ENCODE measurements at places on chromosomes 4 and X.

DNA sequence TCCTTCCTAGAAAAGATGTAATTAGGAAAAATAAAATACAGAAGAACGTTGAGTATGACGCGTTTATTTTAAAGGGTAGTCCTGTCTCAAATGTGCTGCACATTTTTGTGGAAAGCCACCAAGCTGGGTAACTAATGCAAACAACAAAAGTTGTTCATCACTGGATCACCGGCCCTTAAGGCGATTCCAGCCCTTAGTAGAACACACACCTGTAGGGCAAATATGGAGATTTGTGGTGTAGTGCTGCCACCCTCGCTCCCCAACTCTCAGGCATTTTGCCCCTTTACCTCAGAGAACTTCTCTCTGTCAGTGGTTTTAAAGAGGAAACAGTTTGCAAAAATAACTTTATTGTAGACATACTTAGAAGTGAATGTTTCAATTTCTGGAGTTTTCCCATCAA, 1.9 kb downstream of the TBL1X start:
- H3K36me3 ChIP-seq = peaks cover 14% of the 10 kb centered on the region
- DNase-seq = no peak
- peak overlapping the region; percentile 63 for H3K4me3 ChIP-seq
- H3K27ac ChIP-seq = no peak overlapping the region

DNA sequence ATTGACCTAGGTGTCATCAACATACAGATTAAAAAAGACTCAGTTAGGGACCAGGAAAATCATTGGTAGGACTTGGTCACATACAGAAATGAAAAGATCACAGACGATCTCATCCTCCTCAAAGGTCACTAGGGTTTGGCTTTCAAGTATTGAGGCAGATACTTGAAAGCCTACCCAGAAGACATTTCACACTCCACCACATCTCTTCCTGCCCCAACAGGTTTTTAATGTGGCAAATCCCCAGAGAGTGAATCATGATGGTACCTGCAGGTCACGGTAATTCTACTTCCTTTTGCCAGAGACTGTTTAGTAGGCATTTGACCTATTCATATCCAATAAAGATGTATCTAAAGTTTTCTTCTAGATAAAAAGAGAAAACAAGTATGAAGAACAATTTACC, 44.1 kb downstream of the INPP4B start:
- H3K4me1 ChIP-seq = no peaks in the 10 kb centered on the region
- H3K36me3 ChIP-seq = no peaks in the 10 kb centered on the region
- H3K27me3 ChIP-seq = peaks cover 23% of the 10 kb centered on the region
- no peak overlapping the region for H3K27ac ChIP-seq

- peaks cover 35% of the 10 kb centered on the region for H3K27me3 ChIP-seq
- no peak for DNase-seq
- peaks cover 5% of the 10 kb centered on the region for H3K36me3 ChIP-seq
- no peak overlapping the region for H3K27ac ChIP-seq
These were observed 103.9 kb downstream of the MAML3 start for GRCh38 chr4:140049849-140050637.

DNA sequence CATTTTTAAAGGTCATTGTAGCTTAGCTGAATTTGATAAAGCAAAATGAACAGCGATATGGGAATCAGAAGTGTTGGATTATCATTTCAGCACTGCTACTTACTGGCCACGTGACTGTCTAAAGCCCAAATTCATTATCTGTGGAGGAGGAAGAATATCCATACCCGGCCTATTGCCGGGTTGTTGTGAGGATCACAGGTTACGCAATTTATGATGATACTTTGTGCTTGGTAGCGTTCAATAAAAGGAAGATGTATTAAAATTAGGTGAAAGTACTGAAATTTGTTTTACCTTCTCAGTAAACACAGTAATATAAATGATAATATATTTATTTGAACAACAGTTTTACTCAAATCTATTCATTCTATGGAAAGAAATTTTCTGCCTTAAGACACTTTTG, 1540.2 kb downstream of the ADGRL3 start:
- H3K27me3 ChIP-seq = no peaks in the 10 kb centered on the region
- no peak overlapping the region for H3K27ac ChIP-seq
- DNase-seq = no peak
- H3K4me1 ChIP-seq = no peaks in the 10 kb centered on the region

GRCh38 chr4:167424341-167425256, 190.3 kb upstream of the SPOCK3 start:
- no peak overlapping the region for H3K27ac ChIP-seq
- no peaks in the 10 kb centered on the region for H3K36me3 ChIP-seq
- H3K4me3 ChIP-seq = no peak overlapping the region
- no peak for DNase-seq
- H3K4me1 ChIP-seq = no peaks in the 10 kb centered on the region

DNA sequence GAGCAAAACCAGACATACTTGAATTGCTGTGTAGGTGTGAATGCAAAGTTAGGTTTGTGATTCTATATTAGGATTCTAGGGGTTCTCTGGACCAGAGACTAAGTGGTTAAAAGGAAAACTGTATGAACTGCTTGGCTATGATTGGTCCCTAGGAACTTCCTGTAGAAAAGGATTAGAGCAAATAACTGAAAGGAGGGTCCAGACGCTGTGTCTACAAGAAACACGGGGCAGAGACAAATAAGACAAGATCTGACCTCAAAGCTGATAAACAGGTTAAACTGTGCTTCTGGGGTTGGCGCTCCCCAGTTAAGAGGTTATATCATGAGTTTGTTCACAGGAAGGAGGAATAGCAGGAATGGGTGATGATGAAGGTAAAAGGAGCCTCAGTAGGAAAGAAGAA, 183.6 kb downstream of the MGST2 start:
- H3K4me1 ChIP-seq = no peaks in the 10 kb centered on the region
- DNase-seq = no peak
- H3K36me3 ChIP-seq = no peaks in the 10 kb centered on the region
- H3K4me3 ChIP-seq = no peak overlapping the region
- no peaks in the 10 kb centered on the region for H3K27me3 ChIP-seq
- H3K27ac ChIP-seq = no peak overlapping the region

GRCh38 chr4:155339588-155339987, 37.2 kb downstream of the MAP9 start:
- peaks cover 21% of the 10 kb centered on the region for H3K27me3 ChIP-seq
- no peaks in the 10 kb centered on the region for H3K4me1 ChIP-seq
- DNase-seq = no peak

- H3K4me3 ChIP-seq = no peak overlapping the region
- H3K36me3 ChIP-seq = peaks cover 7% of the 10 kb centered on the region
- peaks cover 16% of the 10 kb centered on the region for H3K4me1 ChIP-seq
- DNase-seq = no peak
- no peak overlapping the region for H3K27ac ChIP-seq
- no peaks in the 10 kb centered on the region for H3K27me3 ChIP-seq
These were observed 3.2 kb upstream of the AREG start for GRCh38 chr4:74441744-74442143.

DNA sequence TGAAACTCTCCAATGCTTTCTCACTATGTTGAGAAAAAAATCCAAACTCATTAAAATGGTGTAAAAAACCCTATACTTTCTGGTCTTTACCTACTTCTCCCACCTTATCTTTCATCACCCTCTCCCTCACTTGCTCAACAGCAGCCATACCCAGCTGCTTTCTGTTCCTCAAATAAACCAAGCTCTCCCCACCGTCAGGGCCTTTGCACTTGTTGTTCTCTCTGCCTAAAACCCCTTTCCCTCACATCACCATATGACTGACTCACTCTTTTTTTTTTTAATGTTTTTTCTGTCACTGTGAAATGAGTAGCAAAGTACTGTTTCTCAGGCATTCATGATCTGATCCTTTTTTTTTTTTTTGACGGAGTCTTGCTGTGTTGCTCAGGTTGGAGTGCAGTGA, 122.3 kb upstream of the TMEM164 start:
- H3K4me1 ChIP-seq = no peaks in the 10 kb centered on the region
- H3K36me3 ChIP-seq = no peaks in the 10 kb centered on the region
- H3K4me3 ChIP-seq = no peak overlapping the region
- peaks cover 7% of the 10 kb centered on the region for H3K27me3 ChIP-seq
- no peak for DNase-seq

DNA sequence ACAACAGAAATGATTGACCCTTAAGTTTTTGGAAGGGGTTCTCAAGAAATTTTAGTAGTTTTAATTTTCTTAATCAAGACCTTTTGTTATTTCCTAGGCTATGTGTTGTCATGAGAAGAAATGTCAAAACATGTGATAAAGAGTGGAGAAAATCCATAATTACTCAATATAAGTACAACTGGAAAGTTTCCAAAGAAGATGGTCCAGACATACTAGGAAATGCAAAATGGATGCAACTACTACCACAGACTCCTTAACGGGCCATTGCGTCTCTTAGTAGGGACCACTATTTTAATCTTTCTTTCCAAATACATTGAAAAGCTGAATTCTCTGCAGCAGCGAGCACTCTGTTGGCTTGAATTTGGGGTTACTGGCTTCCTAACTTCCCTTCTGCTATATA, 148.8 kb downstream of the NWD2 start:
- H3K27ac ChIP-seq = no peak overlapping the region
- DNase-seq = no peak
- H3K36me3 ChIP-seq = peaks cover 2% of the 10 kb centered on the region
- H3K4me1 ChIP-seq = no peaks in the 10 kb centered on the region
- H3K27me3 ChIP-seq = peaks cover 41% of the 10 kb centered on the region

DNA sequence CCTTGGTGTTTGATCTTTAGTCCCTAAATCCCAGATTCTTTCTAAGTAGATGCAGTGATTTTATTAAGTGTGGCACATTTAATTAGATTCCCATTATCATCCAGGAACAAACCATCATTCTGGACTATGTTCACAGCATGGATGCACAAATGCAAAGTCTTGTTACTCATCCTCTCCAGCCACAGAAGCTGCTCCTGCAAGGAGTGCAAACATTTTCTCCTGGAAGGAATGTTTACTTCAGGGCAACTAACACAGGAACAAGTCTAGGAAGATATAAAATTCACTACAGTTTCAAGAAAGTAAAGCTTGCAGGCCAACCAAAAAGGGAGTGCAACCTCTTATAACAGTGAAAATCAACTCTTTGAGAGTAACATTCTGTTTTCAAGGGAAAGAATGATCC, 106.0 kb downstream of the IQCM start:
- H3K27me3 ChIP-seq = no peaks in the 10 kb centered on the region
- H3K36me3 ChIP-seq = no peaks in the 10 kb centered on the region
- no peak for DNase-seq
- H3K27ac ChIP-seq = no peak overlapping the region

GRCh38 chrX:111376897-111377578, 35.0 kb downstream of the DCX start:
- H3K27ac ChIP-seq = no peak overlapping the region
- H3K4me3 ChIP-seq = no peak overlapping the region
- H3K36me3 ChIP-seq = no peaks in the 10 kb centered on the region
- DNase-seq = no peak

DNA sequence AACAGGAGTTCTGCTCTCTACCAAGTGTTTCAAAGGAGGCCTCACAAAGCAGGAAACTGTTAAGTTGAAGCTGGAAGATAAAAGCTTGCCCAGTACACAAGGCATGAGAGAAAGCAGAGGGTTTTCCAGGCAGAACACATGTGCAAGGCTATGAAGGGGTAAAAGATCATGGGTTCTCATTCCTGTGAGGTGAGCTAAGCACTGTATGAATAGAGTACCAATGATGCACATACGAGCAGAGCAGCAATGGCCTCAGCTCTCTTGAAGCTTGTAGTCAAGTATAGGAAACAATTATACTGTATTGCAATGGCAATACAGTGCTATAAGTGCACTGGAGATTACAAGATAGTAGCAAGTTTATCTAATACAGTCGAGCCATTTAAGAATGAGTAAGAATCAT, 18.0 kb downstream of the TTC29 start:
- peaks cover 2% of the 10 kb centered on the region for H3K36me3 ChIP-seq
- no peak for DNase-seq
- H3K27me3 ChIP-seq = peaks cover 20% of the 10 kb centered on the region
- no peaks in the 10 kb centered on the region for H3K4me1 ChIP-seq

- no peaks in the 10 kb centered on the region for H3K4me1 ChIP-seq
- DNase-seq = no peak
- no peaks in the 10 kb centered on the region for H3K27me3 ChIP-seq
- no peak overlapping the region for H3K27ac ChIP-seq
These were observed 205.0 kb upstream of the TET2 start for GRCh38 chr4:104941661-104942062.

DNA sequence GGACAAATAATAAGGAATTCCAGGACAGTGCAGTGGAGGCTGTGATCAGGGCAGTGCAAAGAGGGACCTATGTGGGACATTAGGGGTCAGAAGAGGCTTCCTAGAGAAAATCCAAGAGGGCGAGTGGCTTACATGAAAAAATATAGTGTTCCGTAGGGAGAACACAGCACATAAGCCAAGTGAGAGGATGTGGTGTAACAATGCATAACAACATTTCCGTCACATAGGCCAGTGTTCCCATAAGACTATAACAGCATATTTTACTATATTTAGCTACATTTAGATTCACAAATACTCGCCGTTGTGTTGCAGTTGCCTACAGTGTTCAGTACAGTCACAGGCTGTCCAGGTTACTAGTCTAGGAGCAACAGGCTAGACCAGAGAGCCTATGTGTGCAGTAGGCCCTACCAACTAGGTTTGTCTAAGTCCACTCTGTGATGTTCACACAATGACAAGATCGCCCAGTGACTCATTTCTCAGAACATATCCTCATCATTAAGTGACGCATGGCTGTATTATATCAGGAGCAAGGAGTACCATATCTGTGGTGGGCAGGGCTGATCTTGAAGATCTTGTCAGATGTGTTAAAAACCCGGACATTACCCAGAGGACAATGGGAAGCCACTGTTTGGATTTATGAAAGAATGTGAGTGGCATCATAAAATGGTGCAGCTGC, 74.0 kb upstream of the TBL1X start:
- DNase-seq = no peak
- no peaks in the 10 kb centered on the region for H3K27me3 ChIP-seq
- no peak overlapping the region for H3K27ac ChIP-seq
- H3K36me3 ChIP-seq = no peaks in the 10 kb centered on the region
- H3K4me3 ChIP-seq = no peak overlapping the region
- H3K4me1 ChIP-seq = no peaks in the 10 kb centered on the region

DNA sequence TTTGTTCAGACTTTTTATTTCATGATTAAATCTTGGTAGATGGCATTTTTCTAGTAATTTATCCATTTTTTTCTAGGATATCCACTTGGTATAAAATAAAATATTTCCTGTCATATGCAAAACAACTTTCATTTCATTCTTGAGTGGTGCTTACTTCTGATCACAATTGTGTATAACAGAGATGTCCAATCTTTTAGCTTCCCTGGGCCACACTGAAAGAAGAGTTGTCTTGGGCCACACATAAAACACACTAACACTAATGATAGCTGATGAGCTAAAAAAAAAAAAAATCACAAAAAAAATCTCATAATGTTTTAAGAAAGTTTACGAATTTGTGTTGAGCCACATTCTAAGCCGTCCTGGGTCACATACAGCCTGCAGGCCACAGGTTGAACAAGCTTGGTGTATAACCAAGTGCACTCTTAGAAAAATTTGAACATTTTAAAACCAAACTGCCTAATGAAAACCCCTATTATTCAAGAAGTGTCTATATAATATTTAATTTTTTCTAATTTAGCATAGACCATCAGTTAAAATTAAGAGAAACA, 41.3 kb upstream of the SPP1 start:
- H3K4me3 ChIP-seq = no peak overlapping the region
- DNase-seq = no peak
- H3K36me3 ChIP-seq = no peaks in the 10 kb centered on the region
- no peaks in the 10 kb centered on the region for H3K4me1 ChIP-seq
- H3K27ac ChIP-seq = no peak overlapping the region
